ENCODE measurements at places on chromosomes 3 and 15. TPM values are rescaled to one million over a fixed set of nuclear protein-coding genes. Genes with fewer than 3 reads are reported as not detected.

The IMP3 gene
- 79.9 TPM for total RNA-seq

The VWA5B2 gene
- not detected for total RNA-seq

The CHRNB4 gene
- not detected for total RNA-seq

The PRR23E gene
- total RNA-seq = not detected

The MOBP gene
- total RNA-seq = not detected

The STRA6 gene
- total RNA-seq = not detected

The MCF2L2 gene
- 1.5 TPM for total RNA-seq

The VIPR1 gene
- 31.0 TPM for total RNA-seq

The KIF15 gene
- total RNA-seq = 0.42 TPM

The PCSK6 gene
- 8.8 TPM for total RNA-seq

The SENP8 gene
- total RNA-seq = 0.54 TPM

The C3orf80 gene
- 1.6 TPM for total RNA-seq

The ALDH1L1 gene
- total RNA-seq = 62.5 TPM

The LRRC34 gene
- total RNA-seq = 5.1 TPM

The TMEM207 gene
- total RNA-seq = not detected

The PRKAR2A gene
- 66.4 TPM for total RNA-seq

Data from thoracic aorta (tissue), 2 donors.